ENCODE measurements at places on chromosomes 4 and X.

GRCh38 chr4:125725957-125726525, 411.3 kb downstream of the FAT4 start:
- no peak for DNase-seq

DNA sequence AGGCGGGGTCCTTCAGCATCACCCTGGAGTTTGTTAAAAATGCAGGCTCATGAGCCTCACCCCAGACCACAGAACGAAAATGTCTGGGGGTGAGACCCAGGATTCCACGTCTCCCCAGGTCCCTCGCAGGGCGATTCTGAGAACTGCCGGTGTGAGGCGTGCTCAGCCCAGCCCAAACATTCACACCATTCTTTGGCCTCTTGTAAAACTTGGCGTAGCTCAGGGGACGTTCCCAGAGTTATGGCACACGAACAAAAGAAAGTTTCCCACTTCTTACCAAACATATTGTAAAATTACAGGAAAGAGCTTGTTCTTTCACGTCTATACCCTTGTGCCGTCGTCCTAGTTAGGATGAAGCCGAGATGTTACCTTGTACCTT, 12.9 kb downstream of the CD99 start:
- no peak for DNase-seq

DNA sequence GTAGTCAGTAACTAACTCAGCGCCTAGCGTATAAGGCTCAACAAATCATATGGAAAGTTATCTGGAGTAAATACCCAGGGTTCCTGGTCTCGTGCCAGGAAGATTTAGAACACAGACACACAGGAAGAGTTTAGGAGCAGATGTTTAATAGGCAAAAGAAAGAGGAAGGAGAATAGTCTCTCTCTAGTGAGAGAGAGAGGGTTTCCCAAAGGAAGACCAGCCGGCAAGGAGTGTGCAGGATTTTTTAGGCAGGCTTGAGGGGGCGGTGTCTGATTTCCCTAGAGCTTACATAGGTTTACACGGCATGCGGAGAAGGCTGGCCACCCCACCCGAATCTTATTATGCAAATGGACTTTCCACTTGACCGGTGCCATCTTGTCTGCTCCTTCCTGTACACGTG, 284.0 kb upstream of the FRG1 start:
- DNase-seq: no peak

DNA sequence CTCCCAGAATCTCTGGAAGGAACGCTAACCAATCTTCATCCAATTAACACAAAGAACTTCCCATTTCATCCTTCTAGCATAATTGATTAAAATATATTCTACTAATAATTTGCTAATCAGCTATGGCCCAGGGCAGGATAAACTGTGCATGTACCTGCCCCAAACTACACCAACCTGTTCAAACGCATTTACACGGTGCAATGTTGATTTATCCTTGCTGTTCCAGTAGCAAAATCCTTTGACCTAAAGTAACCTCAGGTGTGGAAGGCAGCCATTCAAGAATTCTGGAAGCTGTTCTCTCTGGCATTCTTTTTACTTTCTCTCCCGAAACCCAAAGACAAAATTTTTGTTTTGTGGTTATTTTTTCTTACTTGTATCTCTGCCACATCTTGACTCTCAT, 309.4 kb downstream of the ZNF674 start:
- no peak for DNase-seq

DNA sequence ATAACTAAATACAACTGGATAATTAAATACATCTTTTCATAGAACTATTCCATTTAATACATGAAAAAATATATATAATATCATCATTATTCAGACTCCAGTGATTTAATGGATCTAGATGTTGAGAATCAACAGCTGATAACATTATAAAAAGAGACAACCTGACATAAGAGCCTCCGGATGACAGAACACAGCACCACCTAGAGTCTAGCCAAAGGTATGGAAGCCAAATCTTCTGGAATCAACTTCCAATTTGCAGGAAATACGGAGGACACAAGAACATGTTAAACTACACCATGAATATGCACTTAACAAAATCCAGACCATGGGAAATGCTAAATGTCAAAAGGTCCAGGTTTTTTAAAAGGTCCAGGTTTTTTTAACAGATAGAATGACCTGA, 55.0 kb downstream of the LRBA start:
- no peak for DNase-seq

DNA sequence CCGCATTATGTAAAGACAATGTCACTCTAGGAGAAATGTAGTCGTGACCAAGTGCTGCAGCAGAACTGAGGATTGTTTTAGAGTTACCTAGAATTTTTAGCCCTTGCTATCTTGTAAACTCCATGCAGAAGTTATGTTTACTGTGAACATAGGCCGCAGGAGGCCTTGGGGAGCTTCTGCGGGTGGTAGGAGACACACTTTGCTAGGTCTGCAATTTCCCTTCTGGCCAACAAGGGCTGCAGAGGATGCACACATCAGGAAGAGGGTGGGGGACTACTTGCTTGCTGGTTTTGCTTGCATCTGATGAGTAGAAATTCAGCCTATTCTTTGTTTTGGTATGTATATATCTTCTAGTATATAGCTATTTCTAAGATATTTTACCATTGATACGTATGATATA, 23.1 kb downstream of the BANK1 start:
- no peak for DNase-seq

DNA sequence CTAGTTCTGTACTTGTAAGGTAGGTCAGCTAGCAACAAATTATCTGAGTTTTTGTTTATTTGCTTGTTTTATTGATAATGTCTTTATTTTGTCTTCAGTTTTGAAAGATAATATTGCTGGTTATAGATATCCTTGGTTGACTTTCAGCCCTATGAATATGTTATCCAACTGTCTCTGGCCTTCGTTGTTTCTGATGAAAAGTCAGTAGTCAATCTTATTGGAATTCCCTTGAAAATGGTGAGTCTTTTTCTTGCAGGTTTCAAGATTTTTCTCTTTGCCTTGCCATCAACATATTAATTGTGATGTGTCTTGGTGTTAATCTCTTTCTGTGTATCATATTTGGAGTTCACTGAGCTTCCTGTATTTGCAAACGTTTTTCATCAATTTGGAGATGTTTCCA, 113.1 kb upstream of the NEIL3 start:
- no peak for DNase-seq

GRCh38 chr4:159297091-159297490, 194.2 kb downstream of the RAPGEF2 start:
- no peak for DNase-seq

DNA sequence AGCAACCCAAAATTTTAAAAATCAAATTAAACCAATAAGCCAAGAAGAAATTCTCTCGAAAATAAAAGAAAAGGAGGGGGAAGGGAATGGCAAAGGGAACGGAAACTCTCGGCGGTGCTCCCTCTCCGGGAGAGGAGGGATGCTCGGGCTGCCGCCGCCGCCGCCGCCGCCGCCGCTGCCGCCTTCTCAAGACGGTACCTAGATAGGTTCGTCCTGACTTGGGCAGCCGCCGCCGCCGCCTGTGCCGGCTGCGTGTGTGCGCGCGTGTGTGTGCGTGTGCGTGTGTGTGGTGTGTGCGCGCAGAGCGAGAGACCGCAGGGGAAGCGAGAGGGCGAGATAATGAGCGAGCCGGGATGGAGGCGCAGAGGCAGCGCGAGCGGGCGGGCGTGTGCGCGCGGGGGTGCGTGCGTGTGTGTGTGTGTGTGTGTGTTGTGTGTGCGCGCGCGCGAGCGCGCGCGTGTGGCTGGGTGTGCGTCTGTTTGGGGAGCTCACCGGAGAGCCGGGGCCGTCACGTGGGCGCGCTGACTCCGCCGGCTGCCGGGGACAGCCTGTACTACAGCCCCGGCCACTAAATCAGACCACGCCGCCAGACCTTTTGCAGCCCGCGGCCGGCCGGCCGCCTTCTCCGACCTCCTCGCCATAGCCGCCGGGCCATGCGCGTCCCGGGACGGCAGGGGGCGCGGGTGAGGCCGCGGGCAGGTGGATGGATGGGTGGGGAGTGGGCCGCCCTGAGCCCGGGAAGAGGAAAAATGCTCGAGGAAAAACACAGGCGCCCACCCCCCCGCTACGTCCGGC, 111.6 kb downstream of the DHX15 start:
- DNase-seq: no peak

- no peak for DNase-seq
Measured at GRCh38 chrX:68870357-68870756, 41.5 kb downstream of the EFNB1 start.

DNA sequence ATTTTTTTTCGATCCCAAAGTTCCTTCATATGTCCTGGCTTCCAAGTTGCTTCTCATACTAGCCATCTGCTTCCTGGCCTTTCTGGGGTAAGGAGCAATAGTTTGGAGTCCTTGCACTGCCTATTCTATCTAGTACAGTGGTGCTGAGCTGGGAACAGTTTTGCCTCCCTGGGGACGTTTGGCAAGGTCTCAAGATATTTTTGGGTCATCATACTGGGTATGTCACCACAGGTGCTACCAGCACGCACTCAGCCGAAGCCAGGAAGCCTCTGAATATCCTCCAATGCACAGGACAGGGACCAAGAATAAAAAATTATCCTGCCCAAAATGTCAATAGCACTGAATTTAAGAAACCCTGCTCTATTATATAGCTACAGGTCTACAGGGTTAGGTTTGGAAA, 35.4 kb upstream of the TMSB15B start:
- DNase-seq: no peak

DNA sequence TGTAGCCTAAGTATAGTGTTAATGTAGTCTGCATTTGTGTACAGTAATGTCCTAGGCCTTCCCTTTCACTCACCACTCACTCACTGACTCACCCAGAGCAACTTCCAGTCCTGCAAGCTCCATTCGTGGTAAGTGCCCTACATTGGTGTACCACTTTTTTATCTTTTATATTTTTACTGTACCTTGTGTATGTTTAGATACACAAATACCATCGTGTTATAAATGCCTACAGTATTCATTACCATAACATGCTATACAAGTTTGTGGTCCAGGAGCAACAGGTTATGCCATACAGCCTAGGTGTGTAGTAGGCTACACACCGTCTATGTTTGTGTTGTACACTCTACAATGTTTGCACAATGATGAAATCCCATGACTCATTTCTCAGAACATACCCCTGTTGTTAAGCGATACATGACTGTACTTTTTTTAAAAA, 15.4 kb downstream of the TSPAN5 start:
- DNase-seq: no peak

- DNase-seq: no peak
Measured at GRCh38 chrX:71053217-71053621, 14.9 kb downstream of the SNX12 start.

DNA sequence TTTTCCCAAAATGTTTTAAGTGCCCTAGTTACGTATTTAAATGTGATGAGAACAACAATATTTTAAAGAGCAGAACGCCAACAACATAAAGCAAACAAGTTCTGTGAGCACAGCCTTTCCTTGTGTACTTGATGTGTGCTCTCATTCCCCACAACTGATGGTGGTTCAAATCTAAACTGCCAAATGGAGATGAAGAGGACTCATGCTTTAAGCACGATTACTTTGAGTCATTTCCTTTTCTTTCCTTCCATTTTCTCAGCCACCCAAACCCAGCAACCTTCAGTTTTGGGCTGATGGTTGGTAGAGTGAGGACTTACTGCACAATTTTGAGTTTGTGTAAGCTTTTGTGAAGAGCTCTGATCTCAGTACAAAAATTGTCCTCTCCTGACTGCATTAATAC, 1.7 kb downstream of the NSD2 start:
- no peak for DNase-seq

DNA sequence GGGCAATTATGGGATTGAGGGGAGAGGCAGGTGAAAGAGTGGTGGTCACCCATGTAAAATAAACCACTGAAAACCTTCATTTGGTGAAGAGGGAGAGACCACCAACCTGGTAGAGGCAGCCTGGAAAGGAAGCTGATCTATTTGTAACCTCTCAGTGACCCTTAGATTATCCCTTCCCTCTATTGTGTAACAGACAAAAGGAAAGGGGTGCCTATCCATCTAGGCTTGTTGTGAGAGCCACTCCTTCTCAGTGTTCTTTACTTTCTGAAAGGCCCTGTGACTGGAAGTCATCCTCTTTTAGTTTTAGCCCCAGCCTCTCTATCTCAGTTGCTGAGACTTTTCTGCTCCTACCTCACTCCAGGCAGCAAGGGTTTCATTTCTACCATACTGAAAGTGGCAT, 142.4 kb downstream of the TMEM164 start:
- DNase-seq: no peak

DNA sequence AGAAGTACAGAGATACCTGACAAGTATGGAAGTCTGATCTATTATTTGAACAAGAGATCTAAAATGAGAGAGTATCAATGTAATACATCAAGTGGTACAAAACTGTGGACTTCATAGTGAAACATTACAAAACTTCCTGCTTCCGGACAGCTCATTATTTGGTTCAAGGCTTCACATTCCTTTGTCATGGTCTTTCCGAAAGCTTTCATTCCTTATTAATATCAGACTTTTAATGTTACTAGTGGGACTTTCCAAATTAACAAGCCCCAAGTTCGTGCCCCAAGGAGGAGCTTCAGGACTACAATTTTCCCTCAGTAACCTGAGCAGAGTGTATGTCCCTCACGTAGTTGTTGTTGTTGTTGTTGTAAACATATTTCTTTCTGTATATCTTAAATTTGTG, 1.2 kb downstream of the CHIC2 start:
- DNase-seq: no peak

DNA sequence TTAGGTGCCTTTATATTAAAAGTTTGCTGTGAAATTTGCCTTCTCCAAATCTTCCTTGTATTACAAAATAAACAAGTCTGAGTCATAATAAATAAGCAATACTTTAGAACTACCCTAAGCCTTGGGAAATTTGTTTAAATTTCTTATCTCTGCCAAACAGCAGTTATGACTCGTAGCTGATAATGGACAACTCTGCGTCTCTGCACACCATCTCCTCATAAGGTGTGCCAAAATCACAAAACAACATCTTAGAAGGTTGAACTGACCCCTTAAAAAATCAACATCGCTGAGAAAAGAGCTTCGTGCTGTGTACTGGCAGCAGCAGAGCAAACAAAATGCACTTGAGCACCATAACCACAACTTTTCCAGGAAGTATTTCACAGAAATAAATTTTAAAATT, 22.0 kb downstream of the OR13H1 start:
- no peak for DNase-seq

DNA sequence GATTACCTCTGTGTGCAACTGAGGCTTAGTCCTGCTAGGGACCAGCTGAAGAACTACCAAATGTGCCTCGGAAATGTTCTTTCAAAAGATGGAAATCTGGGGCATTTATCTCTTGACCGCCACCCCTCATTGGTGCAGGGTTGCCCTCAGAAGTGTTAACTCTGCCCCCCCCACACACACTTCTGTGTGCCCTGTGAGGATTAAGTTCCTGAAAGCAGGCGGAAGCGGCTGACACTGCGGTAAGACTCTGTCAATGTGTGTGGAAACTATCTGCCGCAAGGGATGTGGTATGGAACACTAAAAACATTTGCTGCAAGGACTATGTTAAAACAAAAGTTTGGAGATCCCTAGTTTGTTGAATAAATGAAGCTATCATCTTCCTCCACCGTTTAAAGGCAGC, 106.9 kb upstream of the NDP start:
- DNase-seq: no peak

DNA sequence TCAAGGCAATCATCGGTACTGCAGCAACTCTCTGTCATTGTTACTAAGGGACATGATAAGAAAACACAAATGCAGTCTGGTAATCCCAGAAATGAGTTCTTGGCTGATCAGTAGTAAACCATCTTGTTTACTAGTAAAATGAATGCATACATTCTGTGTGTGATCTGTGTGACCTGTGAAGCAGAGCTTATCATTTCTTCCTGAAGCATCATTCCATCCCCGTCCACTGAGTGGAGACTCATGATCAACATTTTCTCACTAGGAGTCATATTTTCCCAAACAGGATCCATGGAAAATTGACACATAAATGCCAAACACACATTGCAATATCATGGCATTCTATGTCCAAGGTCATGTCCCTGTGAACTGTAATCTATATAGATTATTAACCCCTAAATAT, 226.1 kb downstream of the ANKRD50 start:
- DNase-seq: no peak

GRCh38 chr4:143626134-143626911, 74.2 kb downstream of the FREM3 start:
- DNase-seq: no peak

All from NCI-H2107 (cell line).